ENCODE measurements at places on chromosomes 7 and 10.

DNA sequence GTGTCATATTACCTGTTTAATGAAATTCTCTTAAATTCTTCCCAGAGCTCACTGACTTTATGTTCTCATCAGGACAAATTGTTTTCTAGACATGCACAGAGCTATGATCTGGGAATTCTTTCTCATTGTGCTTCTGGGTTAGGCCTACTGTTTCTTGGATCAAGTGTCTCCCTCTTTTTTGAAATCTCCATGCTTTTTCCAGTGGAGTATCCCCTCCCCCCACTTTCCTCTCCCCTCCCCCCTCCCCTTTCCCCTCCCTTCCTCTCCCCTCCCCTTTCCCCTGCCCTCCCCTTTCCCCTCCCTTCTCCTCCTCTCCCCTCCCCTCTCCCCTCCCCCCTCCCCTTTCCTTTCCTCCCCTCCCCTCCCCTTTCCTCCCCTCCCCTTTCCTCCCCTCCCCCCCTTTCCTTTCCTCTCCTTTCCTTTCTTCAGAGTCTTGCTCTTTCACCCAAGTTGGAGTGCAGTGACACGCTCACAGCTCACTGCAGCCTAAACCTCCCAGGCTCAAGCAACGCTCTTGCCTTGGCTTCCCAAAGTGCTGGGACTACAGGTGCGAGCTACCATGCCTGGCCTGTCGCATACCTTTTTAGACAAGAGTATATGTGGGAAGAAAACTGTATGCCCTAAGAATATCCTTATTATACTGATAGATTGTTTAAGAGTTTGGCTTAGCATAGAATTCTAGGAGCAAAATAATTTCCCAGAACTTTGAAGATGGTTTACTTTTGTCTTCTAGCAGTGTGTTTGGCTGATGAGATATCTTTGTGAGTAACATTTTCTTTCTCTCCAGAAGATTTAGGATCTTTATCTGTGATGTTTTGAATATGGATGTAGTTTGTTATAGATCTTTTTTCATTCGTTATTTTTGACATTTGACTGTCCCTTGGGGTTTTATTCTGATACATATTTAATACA lies 2.5 kb downstream of the DYNC2I1 start:
- no peak for DNase-seq

DNA sequence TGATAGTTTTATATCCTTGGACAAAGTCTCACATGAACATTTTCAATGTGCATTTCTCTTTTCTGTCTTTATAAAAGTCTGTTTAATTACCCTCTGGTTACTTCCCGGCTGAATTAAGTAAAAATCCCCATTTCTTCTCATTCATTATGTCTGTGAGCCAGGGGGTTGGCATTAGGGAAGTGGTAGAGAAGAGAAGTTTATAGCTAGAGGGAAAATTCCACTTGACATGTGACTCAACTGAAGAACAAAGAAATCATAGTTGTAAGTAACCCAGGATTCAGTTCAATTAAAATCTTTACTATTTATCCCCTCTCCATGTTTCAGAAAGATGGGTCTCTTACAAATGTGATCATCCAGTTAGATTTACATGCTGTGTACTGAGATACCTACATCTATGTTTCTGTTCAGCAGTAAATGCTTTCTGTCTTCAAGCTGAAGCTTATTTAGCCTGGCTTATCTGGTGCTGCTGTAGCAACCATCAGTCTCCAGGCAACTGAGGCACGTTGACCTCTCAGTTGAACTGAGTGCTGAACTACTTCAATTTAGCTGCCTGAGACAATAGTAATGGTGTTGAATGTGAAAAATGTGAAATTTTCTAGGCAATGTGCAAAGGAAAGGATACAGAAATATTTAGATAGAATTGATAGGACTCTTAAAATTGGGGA lies 181.6 kb downstream of the MLLT10 start:
- no peak for DNase-seq

DNA sequence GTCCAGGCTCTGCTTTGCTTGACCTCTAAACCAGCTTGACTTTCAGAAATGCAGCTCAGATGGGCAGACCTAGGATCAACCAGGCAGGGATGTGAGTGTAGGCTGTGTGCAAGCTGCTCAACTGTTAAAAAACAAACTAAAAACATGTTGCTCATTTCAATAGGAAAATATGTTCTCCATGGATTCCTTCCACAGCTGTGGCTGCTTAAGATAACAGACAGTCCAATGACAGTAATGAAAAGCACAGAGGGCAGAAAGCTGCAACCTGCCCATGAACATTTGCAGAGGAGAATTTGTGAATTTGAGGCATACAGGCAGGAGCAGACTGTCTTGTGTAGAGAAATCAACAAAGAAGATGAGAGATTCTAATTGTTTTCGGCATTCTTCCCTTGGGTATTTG lies 534.2 kb downstream of the CCSER2 start:
- no peak for DNase-seq

DNA sequence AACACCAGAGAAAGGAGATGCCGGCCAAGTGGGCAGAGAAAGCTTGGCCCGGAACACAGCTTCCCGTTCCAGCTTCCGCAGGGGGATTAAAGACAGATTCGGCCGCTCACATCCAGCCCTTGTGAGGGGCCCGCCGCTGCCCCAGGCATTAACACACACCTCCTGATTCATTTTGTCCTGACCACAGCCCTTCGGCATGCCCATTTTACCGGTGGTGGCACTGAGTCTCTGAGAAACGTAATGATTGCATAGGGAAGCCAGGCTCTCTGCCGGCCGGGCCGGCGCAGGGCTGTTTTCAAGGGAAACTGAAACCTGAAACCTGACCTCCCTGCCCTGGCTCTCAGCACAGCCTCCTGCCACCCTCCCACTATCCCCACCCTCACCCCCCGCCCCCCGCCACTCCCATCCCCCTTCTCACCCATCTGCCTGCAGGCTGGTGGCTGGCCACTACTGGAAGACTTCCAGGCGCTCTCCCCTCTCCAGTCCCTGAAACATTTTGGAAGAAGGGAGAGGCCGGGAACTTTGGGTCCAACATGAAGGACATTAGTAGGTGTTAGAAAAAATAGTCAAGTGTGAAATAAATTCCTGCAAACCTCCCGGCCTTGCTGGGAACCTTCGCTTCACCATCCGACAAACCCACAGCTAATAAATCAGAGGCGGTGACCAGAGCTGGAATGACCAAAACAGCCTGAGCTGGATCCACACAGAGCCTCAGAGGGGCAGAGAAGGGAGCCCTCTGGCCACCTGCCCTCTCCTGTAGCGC lies 83.5 kb upstream of the CUX1 start:
- peak; percentile 91 for DNase-seq

DNA sequence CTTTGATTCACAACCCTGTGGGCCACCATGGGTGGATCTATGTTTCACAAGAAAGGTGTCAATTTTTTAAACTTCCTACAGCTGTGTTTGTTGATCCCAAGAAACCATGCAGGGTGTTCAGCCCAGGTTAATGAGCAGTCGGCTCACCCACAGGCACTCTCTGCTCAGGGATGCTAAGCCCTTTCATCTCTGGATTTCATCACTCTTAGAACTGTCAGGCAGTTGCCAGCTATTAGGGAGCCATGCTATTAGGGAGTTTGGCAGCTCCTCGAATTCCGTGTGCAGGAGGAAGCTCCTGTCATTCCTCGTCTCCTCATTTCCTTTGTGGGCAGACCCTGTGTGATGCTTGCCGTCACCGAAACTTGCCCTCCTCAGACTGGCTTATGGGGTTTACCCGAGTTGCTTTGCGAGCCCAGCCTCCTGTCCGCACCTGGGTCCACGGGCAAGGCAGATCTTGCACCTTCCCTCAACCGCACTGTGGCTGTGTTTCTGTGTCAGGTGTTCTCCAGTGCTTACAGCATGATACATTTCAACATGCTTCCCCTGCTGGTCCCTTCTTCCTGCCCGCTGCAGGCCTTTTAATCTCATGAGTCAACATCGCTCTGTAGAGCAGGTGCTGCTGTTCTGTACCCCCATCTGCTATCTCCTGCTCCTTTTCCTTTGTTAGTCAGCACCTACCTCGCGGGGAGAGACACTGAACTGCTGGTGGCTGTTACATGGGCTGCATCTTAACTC lies 509.8 kb downstream of the SUGCT start:
- DNase-seq: no peak

- DNase-seq: peak; percentile 63
Measured at GRCh38 chr10:119199231-119199992, 8.0 kb upstream of the GRK5 start.

DNA sequence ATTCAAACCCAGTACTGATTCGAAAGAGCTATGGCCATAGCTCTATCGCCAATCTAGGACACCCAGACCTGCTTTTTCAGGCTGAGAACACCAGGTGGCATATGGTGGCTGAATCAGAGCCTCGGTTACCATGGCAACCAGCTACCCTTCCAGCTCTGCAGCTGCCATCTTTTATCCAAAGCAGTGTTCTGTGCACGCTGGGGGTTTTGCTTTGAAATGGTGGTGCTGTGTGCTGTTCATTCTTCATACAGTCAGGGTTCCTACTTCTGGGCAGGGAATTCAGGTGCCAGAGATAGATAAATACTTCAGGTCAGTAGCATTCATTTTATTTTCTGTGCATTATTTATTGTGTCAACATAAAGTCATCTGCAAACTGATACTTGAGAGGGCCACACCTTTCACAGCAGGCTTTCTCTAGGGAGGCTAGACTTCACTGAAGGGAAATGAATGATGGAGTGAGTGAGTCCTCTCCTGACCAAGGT lies 85.4 kb downstream of the AKR1D1 start:
- DNase-seq: peak; percentile 86

DNA sequence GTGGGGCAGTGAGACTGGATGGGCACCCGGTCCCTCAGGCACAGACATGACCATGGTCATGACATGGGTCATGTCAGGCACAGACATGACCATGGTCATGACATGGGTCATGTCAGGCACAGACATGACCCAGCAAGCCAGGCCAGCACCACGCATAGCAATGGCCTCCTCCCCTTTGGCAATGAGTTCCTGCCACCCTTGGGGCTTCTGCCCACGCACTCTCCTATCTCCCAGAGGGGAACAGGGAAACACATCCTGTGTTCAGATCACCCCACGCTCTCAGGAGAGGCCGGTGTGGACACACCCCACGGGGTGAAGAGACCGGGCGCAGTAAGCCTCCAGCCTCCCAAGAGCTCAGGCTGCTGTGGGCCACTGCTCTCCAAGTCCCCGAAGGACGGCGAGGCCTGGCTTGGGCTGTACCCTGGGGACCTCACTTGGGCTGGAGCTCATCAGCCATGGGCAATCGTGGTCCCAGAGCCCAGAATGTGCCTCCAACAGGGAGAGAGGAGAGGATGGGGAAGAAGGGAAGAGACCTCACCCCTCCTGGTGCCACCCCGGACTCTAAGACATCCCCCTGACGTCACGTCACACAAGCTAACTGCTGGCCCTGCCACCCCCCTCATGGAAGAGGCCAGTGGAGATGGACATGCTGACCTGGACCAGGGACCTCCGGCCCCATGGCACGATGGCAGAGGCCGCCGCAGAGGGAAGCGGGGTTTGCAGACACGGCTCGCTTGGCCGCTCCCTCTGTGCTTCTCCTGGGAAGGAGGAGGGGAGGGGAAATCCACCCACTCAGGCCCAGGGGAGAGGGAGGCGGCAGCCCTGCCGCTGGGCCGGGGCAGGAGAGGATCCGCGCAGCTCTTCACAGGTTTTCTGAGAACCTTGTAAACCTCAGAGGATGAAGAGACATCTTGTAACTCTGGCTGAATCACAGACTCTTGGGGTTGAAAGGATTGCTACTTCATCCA lies 269.6 kb downstream of the ELFN1 start:
- DNase-seq: peak; percentile 62

GRCh38 chr7:4159154-4159501 lies 523.0 kb upstream of the FOXK1 start:
- no peak for DNase-seq

GRCh38 chr10:4316161-4316810 lies 509.7 kb upstream of the AKR1E2 start:
- DNase-seq: peak; percentile 88

DNA sequence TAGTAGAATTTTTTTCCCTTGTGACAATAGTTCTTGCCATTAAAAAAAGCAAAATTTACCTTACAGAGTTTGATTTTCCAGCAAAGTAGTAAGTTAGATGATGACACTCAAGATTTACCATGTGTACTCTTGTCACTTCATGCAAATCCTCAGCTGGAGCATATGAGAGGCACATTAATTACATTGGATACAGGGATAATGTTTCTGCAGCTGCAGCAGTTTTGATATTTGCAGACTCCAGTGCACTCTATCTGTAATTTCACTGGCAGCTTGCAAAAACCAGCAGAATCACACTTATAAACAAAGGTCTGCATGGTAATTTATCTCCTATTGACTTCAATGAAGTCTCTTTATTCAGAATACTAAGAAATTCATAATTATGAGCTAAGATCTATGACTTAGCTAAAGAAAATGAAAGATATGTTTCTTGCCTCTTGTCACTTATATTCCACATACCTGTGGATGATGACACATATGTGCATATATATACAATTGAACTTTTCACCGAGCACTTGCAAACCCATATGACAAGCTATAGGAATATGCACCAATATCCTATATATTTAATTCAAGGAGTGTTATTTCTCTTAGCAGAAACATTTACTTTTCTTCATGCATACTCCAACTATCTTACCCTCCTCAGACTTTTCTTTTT lies 530.6 kb downstream of the PHTF2 start:
- DNase-seq: no peak

GRCh38 chr7:158849768-158850544 lies 6.4 kb upstream of the DYNC2I1 start:
- DNase-seq: no peak

DNA sequence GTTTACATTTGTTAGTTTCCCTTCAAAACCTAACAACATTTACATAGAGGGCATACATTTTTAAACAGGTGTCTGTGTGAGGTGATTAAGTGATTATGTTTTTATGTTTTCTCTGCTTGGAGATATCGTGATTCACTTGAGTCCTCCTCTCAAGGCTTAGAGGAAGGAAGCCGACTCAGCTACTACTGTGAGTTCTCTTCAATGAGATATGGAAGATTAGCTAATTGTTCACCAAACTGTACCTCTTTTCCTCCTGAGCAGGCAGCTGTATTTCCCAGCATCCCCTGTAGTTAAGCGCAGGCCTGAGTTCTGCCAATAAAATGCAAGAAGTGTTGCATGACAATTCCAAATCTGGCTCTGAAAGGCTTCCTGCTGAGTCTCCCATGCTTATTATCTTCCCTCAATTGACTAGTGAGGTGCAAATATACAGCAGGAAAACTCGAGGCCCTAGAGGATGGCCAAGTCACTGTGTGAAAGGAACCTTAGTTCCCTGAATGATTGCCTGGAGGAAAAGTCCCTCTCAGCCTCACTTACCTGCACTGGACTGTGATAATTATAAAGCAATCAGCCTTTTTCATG lies 528.7 kb downstream of the GRM8 start:
- DNase-seq: no peak

DNA sequence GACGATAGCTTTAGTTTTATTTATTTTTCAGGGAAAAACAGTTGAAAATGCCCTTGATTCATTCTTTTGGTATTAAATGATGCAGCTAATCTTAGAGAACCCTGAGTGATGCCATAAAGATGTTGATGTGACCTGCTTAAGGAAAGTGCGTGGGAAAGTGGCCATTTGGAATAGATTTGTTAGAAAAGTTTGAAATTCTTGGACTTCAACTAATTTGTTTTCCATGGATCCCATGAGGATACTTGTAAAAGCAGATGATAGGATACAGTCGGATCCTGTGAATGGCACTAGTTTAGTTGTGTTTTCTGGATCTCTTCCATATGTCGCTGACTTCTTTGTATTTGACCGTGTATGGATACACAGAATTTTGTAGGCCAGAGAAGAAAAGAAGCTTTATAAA lies 69.0 kb downstream of the SEPTIN7 start:
- no peak for DNase-seq

Measured in urothelium cell line (cell line).